Stimulated activated CD8-positive, alpha-beta memory T cell treated with anti-CD3 and anti-CD28 coated beads, Interleukin-2, amount 100 ng/mL, for 1 hour (primary cell): ENCODE measurements at places on chromosomes 11 and 22.

DNA sequence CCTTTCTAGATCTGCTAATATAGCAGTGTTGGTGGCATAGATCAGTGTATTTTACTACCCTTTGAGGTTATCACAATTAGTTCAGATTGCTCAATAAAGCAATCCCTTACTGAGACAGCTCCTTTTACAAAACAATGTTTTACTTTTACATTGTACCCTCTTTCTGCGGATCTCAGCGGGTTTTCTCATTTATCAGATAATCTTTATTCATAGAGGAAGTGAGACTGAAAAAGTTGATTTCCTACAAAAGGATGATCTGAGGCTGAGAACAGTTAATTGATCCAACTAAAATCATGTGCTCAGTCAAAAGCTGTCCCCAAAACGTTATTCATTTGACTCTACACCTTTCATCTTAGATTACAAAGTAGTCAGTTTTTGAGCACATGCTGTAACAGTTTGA, 2319.9 kb downstream of the LRRC4C start:
- DNase-seq, result no peak

- DNase-seq, result no peak
Observed at GRCh38 chr11:74257959-74258553, 53.4 kb downstream of the P4HA3 start.

DNA sequence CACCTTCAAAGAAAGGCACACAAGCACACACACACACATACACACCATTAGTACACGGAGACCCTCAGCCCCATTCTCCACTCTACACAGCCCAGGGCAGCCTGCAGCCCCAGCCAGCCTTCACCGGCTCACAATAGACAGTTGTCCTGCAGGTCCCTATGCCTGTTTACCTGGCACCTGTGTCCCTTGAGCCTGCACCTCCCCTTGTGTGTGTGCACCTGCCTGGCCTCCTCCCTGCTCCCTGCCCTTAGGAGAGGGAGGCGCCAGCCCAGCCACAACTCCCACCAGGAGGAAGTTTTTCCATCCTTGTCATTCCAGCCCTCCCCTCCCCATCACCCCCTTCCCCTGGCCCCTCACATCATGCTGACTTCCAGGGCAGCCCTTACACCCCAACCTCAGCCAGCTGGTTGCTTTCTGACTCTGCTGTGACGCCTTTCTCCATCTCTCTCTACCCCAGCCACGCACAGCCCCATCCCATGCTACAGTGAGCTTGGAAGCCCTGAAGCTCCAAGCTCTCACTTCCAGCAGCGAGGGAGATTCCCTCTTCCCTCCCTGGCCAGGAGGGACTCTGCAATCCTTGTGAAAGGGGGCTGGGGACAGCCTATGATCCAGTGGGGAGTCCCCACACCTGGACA, 4.4 kb downstream of the AHNAK start:
- DNase-seq, result no peak

- no peak for DNase-seq
Observed at GRCh38 chr11:78740199-78741071, 165.8 kb upstream of the NARS2 start.

GRCh38 chr11:83063073-83063754, 8.5 kb downstream of the RAB30 start:
- DNase-seq, result no peak

DNA sequence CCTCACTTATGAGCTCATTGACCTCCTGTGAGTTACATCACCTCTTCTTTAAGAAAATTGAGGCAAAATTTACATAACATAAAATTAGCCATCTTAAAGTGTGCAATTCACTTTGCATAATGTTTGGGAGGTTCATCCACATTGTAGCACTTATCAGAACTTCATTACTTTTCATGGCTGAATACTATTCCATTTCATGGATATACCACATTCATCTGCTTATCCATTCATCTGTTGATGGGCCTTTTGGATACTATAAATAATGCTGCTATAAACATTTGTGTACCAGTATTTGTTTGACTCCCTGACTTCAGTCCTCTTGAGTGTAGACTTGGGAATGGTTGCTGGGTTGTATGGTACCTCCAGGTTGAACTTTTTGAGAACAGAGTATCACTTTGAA, 103.4 kb downstream of the TP53I11 start:
- no peak for DNase-seq

- DNase-seq, result no peak
Observed at GRCh38 chr22:43448048-43448447, 36.2 kb downstream of the MPPED1 start.

DNA sequence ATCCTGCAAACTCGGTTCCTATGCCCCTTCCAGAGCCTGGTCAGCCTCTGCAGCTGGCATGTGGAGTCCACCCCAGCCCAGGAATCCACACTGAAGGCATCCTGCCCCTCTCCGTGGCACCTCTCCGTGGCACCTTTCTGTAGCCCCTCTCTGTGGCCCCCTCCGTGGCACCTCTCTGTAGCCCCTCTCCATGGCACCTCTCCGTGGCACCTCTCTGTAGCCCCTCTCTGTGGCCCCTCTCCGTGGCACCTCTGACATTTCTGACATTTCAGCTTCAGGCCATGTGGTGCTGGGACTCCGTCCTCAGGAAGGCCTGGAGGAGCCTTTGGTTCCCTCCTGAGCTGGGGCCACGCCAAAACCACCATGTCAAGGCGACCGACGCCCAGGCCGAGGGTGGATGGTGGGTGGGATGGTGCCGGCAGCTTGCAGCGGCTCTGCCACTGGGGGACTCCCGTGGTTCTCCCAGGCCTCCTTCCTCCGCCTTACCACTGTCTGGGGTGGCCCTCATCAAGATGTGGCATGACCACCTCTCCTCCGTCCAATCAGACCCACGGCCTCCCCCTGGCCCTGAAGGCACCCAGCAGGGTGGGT, 1518.5 kb downstream of the BRD1 start:
- no peak for DNase-seq

GRCh38 chr22:17105143-17106129, 15.7 kb downstream of the TMEM121B start:
- DNase-seq, result no peak

GRCh38 chr11:32549611-32550187, 33.9 kb upstream of the EIF3M start:
- DNase-seq, result no peak

DNA sequence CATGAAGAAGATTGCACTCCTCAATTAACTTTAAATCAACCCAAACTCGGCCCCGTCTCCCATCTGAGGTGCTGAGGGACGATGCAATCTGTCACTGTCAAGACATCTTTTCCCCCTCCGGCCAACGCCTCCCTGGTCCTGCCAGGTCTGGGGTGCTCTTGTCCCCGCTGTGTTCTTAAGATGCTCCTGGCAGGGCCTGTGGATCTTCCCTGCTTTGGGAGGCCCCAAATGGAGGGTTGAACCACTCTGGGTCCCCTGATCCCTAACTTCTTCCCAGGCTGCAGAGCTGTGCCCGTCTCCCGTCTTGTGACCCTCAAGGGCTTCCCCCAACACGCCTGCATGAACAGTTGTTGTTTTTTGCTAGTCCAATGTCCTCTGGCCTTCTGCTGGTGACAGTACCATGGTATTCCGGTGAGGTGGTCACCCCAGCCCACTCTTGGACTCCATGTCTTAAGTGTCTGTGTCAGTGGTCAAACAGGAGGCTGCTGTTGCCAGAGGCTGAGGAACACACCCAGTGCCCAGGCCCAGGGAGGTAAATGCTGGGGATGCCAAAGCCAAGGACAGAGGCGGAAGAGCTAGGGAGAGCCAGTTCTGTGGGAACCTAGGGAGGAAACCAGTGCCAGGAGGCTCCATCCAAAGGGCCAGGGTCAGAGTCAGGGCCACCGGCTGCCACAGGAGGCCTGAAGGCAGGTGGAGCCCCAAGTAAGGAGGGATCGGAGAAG, 70.6 kb upstream of the SHANK2 start:
- DNase-seq, result no peak

- DNase-seq, result no peak
Observed at GRCh38 chr11:103109818-103110388, 677 bp downstream of the DYNC2H1 start.
